ENCODE measurements at places on chromosomes 5 and 9. TPM values are rescaled to one million over a fixed set of nuclear protein-coding genes. Genes with fewer than 3 reads are reported as not detected.

DNA sequence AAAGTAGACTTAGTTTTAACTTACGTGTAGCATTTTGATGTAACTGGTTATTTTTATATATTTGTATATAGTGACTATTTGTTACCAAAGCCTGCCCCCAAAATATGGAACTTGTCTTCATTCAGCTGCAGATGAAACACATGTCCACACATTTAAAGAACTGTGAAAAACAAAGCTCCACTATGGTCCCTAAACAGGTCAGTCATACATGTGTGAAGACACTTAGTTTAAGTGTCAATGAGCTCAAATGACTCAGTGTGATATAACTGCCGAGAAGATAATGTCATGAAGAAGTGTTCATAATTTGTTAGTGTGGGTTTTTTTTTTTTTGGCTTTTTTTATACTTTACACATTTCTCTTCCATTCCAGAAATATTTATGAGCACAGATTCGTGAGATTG lies 28.2 kb downstream of the HAVCR1 start:
- no peaks in the 10 kb centered on the region for H3K27me3 ChIP-seq
- H3K4me1 ChIP-seq = peaks cover 32% of the 10 kb centered on the region
- no peaks in the 10 kb centered on the region for H3K36me3 ChIP-seq
- H3K27ac ChIP-seq = no peak overlapping the region

GRCh38 chr5:32055891-32056866 lies 117.9 kb downstream of the GOLPH3 start:
- H3K27me3 ChIP-seq = no peaks in the 10 kb centered on the region
- H3K4me3 ChIP-seq = no peak overlapping the region
- no peak for DNase-seq
- peaks cover 23% of the 10 kb centered on the region for H3K36me3 ChIP-seq
- no peak overlapping the region for H3K27ac ChIP-seq

- no peak for DNase-seq
- H3K4me3 ChIP-seq = no peak overlapping the region
- no peaks in the 10 kb centered on the region for H3K36me3 ChIP-seq
- H3K4me1 ChIP-seq = peaks cover 4% of the 10 kb centered on the region
These were observed 133.1 kb upstream of the FBXL7 start for GRCh38 chr5:15366676-15367391.

DNA sequence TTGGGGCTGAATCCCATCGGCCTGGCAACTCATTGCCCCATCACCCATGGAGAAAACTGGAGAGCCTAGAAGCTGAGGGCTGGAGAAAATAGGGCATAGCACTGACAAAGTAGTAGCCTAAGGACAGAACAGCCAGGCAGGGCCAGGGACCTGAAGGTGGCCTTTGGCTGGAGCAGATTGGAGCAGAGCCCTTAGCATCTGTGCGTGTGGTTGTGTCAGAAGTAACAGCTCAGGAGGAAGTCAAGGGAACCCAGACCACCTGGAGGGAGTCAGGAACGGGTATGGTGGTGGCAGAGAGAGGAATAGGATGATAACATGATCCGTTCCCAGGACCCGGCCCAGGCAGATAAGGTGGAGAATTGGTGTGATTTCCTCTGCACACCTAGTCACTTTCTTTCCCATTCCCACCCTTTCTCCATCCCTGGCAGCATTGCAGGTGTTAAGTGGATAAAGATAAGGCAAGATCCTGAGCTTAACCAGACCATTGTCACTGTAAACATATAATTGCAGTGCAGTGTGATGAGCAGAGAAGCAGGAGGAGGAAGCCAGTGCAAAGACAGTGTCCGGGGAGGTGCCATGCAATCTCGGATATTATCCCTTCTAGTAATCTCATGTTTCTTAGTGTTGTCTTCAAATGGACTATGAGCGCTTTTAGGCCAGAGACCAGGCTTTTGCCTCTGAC lies 67.0 kb downstream of the NDFIP1 start:
- no peak overlapping the region for H3K4me3 ChIP-seq
- peaks cover 33% of the 10 kb centered on the region for H3K4me1 ChIP-seq
- DNase-seq = no peak
- no peaks in the 10 kb centered on the region for H3K27me3 ChIP-seq

- no peaks in the 10 kb centered on the region for H3K36me3 ChIP-seq
- H3K4me1 ChIP-seq = peaks cover 4% of the 10 kb centered on the region
- no peak overlapping the region for H3K27ac ChIP-seq
- H3K27me3 ChIP-seq = no peaks in the 10 kb centered on the region
- no peak overlapping the region for H3K4me3 ChIP-seq
These were observed 112.9 kb upstream of the ACTBL2 start for GRCh38 chr5:57595523-57595991.

The F2RL2 gene
- not detected for total RNA-seq

The CAVIN4 gene
- 7.1 TPM for total RNA-seq

The SLC36A2 gene
- total RNA-seq = not detected

Data from WTC11 (cell line).